ENCODE measurements at places on chromosomes 1 and 21.

DNA sequence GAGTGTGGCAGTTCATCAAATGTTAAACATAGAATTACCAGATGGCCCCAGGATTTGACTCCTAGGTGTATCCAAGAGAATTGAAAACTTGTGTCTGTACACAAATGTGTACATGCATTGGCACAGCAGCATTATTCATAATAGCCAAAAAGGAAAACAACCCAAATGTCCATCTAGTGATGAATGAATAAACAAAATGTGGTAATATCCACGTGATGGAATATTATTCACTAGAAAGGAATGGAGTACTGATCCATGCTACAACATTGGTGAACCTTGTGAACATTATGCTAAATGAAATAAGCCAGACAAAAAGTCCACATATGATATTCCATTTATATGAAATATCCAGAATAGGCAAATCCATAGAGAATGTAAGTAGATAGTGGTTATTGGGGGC, 77.7 kb downstream of the RAVER2 start:
- DNase-seq = no peak

DNA sequence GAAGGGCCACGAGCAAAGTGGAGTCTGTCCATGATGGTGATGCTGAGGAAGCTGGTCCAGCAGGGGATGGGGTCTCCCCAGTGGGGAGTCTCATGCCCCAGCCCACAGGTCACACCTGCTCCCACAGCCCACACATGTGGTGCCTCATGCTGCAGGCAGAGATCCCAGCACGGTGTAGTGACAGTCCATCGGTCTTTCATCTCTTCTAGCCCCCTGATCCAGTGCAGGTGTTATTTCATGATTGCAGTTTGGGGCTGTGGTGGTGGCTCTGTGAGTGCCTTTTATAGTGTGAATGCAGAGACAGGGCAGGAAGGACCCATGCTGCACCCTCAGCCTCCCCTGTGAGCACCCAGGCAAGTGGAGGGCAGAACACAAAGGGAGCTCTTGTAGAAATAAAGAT, 45.0 kb downstream of the UBASH3A start:
- no peak for DNase-seq

- no peak for DNase-seq
Observed at GRCh38 chr1:205563927-205564441, 59.5 kb downstream of the CDK18 start.

GRCh38 chr1:154923695-154924094, 12.8 kb downstream of the PMVK start:
- DNase-seq = no peak

- DNase-seq = no peak
Observed at GRCh38 chr1:203410182-203410900, 59.4 kb upstream of the FMOD start.
